ENCODE measurements at places on chromosomes 16 and 17. TPM values are rescaled to one million over a fixed set of nuclear protein-coding genes. Genes with fewer than 3 reads are reported as not detected.

- H3K4me3 ChIP-seq, result no peak overlapping the region
- H3K4me1 ChIP-seq, result peaks cover 2% of the 10 kb centered on the region
- DNase-seq, result peak; percentile 16
- no peaks in the 10 kb centered on the region for H3K36me3 ChIP-seq
- no peak overlapping the region for H3K27ac ChIP-seq
These were observed 27.0 kb downstream of the RTN4RL1 start for GRCh38 chr17:1997927-1998742.

GRCh38 chr17:17403065-17403464 is 73.7 kb upstream of the MED9 start:
- no peak for DNase-seq
- H3K4me1 ChIP-seq, result peaks cover 41% of the 10 kb centered on the region
- H3K27me3 ChIP-seq, result no peaks in the 10 kb centered on the region
- no peak overlapping the region for H3K27ac ChIP-seq
- no peak overlapping the region for H3K4me3 ChIP-seq

DNA sequence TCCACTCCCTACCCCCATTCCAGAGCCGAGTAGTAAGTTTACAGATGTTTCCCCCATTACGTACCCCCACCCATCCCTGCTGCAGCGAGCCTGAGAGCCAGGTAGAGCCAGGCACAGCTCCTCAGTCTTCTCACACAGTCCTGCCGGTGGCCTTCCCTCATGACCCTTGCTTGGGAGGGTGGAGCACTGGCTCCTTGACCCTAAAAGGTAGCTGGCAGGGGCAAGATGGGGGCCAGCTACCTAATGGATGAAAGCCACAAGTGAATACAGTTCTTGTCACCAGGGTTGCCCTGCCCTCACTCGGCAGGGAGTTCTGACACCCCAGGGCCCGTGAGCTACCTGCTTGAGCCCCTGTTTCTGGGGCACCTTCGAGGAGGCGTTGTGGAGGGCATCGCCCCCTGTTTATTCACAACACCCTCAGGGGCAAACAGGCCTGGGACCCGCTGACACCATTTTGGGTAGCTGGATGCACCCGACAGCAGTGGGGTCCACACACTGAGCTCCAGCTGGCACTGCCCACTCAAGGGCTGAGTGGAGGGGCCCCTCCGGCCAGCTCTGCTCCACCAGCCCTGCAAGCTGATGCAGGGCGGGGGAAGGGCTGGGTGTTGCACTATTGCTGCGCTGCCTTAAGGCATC is 22.2 kb downstream of the ADAM11 start:
- H3K4me3 ChIP-seq, result no peak overlapping the region
- H3K36me3 ChIP-seq, result no peaks in the 10 kb centered on the region
- DNase-seq, result no peak
- H3K4me1 ChIP-seq, result peaks cover 3% of the 10 kb centered on the region
- peaks cover 5% of the 10 kb centered on the region for H3K27me3 ChIP-seq
- H3K27ac ChIP-seq, result no peak overlapping the region

Gene TMC8
- total RNA-seq, result 134 TPM

All from activated CD4-positive, alpha-beta memory T cell treated with anti-CD3 and anti-CD28 coated beads for 36 hours (primary cell).